Neural progenitor cell (in vitro differentiated cells): ENCODE measurements at places on chromosomes 2 and 18. TPM values are rescaled to one million over a fixed set of nuclear protein-coding genes. Genes with fewer than 3 reads are reported as not detected.

OSBPL6 gene
- 14.0 and 14.8 TPM in 2 replicates for total RNA-seq

CENPA gene
- 42.8 and 55.0 TPM in 2 replicates for total RNA-seq

LRATD1 gene
- 1.9 and 2.9 TPM in 2 replicates for total RNA-seq

PKDCC gene
- total RNA-seq = 70.4 and 133 TPM in 2 replicates

FSHR gene
- not detected in 2 replicates for total RNA-seq

DSC2 gene
- total RNA-seq = 11.9 and 16.0 TPM in 2 replicates

DNAH7 gene
- 0.25 and 0.49 TPM in 2 replicates for total RNA-seq

GKN1 gene
- total RNA-seq = not detected in 2 replicates

SOCS6 gene
- 30.3 and 45.1 TPM in 2 replicates for total RNA-seq

TUBA3E gene
- not detected in 2 replicates for total RNA-seq

POTEE gene
- 4.8 and 6.5 TPM in 2 replicates for total RNA-seq

GRCh38 chr18:69401972-69402532 is 1.4 kb downstream of the DOK6 start:
- DNase-seq = peak; percentile 1

- peak; percentile 42 for DNase-seq
These were observed 30.3 kb downstream of the TNS1 start for GRCh38 chr2:217972490-217972889.

DNA sequence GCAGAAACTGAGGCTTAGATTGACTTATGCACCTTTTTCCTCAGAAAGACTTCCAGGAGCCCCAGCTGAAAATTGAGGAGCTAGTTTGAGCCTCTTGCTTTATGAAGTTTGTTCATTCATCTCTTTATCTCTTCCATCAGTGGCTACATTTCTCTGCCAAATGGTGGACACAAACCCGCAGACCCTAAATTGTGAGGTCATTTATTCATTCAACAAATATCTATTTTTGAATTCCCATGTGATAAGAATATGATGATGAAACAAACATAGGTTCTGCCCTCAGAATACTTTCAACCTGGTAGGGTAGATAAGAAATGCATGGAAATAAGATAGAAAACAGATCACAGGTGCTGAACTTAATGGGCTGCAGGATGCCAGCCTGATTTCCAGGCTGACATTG is 309.4 kb downstream of the TNS1 start:
- no peak for DNase-seq

DNA sequence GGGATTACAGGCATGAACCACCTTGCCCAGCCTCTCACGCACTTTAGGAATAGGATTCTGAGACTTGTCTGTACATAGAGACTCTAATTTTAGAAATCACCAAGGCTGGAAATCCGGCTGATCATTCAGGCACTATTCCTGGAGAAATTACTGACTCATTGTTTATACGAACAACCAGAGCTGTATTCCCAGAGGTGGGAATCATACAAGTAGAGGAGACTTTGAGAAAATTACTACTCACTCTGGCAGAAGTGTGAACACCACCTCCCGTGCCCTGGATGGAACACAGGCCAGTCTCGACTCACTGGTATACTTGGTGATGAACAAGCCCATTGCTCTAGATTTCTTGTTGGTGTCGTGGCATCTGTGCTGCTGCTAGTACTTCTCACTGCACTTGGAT is 5.8 kb upstream of the ADNP2 start:
- no peak for DNase-seq

DNA sequence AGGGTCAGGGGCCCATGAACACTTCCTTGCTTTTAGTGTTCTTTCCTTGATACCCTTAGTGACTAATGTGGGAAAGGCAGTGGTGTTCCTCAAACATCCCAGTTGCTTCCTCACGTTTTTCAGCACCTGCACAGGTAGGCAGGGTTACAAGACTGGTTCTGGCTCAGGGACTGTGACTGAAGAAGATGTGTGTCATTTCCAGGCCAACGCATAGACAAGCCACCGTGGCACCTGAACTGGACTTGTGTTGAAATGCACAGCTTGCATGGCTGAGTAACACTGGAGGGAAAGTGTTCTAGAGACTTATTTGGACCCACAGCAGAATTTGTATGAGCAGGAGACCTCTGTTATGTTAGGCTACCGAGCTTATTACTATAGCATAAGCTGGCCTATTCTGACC is 107.9 kb downstream of the SPOPL start:
- no peak for DNase-seq

DNA sequence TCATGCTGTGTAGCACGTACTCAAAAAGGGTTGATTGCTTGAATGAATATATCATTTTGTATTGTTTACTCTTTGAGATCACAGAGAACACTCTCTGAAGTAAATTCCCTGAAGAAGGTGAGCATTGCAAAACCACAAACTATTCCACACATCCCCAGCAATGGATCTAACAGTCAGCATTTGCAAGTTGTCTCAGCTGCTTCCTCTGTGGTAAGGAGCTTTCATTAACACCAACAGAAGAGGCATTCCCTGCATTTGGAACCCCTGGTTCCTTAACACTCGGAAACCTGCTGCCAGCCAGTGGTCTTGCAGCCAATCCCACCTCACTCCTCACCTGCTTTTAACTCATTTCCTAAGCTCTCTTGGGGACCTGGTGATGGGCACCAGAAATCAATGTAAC is 108.4 kb downstream of the IRS1 start:
- DNase-seq = no peak

DNA sequence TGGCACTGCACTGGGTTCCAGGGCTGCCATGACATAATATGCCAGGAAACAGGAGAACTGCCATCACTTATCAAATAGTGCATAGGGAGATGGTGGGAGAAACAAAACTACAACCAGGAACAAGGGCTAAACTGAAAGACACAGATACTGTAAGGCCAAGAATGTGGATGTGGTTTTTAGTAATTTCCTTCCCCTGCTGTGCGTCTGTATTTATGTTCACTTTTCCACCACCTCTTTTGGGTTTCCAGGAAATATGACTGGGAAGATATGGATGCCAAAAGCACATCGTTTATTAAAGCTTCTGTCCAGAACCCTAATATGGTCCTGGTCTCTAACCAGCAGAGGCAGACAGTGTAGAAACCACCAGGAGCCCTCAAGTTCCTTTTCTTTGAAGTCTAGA is 759.7 kb upstream of the FANCL start:
- no peak for DNase-seq

DNA sequence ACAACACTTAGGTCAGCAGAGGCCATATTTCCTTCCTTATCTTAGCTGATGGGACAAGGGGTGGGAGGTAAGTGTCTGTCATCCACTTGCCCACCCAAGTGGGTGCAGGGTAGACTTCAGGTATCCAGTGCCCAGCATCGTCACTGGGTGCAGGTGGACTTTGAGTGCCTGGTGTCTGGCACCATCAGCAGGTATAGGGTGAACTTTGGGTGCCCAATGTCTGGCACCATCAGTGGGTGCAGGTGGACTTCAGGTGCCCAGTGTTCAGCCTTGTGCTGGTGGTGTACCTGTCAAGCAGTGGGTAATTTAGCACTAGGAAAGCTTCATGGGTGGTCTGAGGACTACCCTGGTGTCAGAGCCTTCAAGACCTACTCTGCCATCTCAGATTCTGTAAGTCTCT is 175.6 kb downstream of the SEPTIN10 start:
- DNase-seq = no peak

DNA sequence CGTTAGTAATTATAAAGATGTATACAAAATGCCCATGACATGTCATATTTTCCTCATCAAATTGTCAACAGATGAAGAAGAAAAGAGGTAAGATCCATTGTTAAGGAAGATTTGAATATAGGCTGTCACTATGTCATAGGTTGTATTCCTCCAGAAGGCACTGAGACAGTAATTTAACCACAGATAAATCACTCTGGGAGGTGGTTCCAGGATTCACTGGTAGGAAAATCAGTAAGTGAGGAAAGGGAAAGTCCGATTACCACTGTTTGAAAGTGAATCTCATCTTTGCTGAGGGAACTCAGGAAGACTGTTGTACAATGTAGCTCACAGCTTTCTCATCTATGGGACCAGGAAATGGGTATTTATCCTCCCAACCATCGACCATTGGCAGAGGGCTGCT is 152.8 kb upstream of the TMEFF2 start:
- no peak for DNase-seq

- DNase-seq = no peak
These were observed 20.3 kb upstream of the RBBP8 start for GRCh38 chr18:22912835-22913234.

DNA sequence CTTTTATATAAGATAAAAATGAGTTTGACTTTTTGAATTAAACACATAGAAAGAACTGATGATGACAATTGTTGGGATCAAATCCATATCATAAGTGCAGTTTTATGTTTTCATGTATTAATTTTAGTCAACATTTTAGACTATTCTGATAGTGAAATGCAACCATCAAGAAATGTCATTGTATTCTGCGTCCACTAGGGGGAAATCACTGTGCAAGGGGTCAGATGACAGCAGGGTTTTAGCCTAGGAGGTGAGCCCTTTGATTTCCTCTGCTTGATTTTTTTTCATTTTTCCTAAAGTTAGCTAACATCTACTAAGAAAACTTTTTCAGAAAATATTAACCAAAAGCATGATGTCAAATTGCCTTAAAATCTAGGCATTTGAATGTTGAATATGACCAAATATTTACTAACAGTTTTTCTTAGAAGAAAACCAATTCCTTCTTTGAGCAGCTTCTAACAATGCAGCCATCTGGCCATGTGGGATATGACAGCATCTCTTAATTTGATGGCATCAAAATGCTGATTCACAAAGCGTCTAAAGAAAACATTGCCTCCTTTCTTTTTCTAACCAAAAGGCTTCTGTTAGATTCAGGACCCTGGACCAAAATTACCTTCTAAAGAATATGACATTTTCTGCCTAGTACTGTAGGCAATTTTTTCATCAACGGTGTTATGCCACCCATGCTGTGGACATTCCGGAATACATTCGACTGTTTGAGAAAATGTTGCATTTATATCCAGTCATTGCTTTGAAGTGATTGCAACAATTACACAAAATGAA is 141.5 kb downstream of the SPHKAP start:
- peak; percentile 58 for DNase-seq

GRCh38 chr2:16215902-16216557 is 275.7 kb downstream of the MYCN start:
- DNase-seq = no peak

DNA sequence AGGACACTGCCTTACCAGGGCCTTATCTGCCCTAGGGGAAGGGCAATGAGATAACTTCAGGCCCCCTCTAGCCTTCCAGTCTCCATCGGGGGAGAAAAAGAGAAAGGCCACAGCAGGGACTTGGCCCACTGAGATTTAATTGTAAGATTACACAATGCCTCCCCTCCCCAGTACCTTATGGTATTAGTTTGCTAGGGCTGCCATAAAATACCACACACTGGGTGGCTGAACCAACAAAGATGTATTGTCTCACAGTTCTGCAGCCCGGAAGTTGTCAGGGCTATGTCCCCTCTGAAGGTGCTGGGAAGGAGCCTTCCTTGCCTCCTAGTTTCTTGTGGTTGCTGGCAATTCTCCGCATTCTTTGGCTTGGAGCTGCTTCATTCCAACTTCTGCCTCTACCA is 34.8 kb upstream of the SPATA3 start:
- no peak for DNase-seq

- DNase-seq = no peak
These were observed 3.2 kb upstream of the DYTN start for GRCh38 chr2:206721256-206721920.

DNA sequence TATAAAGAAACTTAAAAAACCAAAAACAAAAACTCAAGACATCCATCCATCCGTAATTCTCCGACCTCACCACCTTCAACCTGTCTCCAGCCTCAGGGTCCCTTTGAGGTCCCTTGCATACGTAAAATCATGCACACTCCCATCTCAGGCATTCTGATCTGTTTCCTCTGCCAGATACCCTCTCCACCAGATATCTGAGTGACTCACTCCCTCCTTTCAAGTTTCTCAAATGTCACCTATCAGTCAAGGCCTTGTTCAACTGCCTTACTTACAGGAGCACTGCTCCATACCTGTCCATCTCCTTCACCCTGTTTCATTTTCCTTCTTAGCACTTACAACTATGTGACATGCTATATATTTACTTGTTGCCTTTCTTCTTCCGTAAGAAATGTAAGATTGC is 369.3 kb downstream of the NBAS start:
- DNase-seq = no peak

DNA sequence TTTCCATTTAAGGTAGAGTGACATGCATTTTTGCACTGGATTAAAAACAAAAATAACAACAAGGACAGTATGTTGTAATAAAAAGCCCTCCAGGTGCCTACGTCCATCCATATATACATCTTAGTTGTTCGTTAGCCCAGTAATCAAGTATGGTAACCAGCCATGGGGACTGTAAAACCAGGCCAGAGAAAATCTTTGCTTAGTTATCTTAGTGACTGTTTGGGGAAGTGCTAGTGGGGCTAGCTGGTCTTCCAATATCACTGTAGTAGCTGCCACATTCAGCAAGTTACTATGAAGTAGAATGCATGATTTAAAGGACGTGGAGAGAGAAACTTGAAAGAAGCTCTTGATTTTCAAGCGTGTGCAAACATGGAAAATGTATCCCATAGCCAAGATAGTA is 95.9 kb upstream of the STON1 start:
- no peak for DNase-seq

DNA sequence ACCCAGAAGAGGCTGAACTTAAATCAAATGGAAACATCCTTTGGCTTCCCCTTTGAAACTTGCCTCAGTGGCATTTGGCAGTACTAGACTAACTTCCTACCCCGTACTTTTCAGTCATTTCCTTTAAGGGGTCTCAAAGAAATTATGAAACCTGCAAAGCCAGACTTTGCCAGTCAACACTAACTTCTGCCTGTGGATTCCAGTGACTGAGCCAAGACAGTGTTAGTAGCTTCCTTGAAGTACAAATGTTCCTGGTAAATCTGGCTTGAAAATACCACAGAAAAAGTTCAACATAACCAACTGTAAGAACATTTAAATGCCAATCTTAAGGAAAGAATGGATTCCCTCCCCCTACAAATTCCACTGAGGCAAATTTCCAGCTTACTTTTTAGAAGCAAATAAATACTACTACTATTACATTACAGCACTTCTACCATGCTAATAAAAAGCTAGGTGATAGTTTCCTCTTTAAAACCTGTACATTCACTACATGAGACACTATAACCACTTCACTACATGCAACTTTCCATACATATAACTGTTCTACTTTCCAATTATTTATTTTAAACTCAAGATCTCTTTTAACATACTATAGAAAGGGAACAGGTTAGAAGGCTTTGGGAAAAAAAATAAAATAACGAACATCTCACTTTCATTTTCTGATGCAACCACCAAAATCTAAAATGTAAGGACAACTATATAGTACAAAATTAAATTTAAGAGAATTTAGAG is 2.4 kb downstream of the PELI1 start:
- peak; percentile 7 for DNase-seq

- DNase-seq = no peak
These were observed 146.3 kb downstream of the ARL6IP6 start for GRCh38 chr2:152864601-152865149.

- no peak for DNase-seq
These were observed 123.8 kb upstream of the DLX2 start for GRCh38 chr2:172226244-172227061.
